ENCODE measurements at places on chromosomes 5 and 9.

DNA sequence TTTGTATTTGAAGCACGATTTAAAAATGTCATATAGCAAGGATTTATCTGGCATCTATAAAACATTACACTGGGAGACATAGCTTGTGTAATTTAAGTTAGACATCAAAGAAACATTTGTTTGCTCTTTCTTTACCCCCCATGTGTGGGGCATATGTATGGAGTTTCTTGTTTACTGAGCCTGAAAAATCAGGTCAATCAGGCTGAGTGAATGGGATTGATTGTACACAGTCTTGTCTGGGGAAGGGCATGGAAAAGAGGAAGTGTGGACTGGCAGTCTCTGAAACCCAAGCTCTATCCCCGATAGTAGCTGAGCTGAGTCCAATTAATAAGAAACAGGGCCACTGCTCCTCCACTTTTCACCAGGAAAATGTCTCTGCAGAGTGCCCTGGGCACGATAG lies 49.4 kb downstream of the SLC46A2 start:
- no peak for DNase-seq

- no peak for DNase-seq
These were observed 155.1 kb downstream of the ARSB start for GRCh38 chr5:78829811-78830527.

- no peak for DNase-seq
These were observed 195.3 kb downstream of the CACNA1B start for GRCh38 chr9:138072897-138073296.

- DNase-seq: no peak
These were observed 145.3 kb upstream of the ADCY2 start for GRCh38 chr5:7250611-7251010.

DNA sequence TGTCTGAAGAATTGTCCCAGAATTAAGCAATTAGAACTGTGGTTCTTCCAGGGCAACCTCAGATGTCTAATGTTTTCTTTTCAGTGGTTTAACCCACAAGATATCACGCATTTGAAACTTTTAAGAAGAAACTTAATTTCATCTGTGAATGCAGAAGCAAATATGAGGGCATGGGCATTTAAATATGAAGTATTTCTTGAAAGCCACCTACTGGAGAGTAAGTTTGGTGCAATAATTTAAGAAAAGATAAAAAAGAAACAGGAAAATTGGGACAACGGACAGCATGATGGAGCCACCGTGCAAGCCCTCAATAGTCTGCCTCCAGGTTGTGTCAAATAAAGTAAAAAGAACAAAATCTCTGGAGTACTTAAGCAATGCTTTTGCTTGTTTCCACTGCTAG lies 1.2 kb upstream of the CAPSL start:
- DNase-seq: no peak

GRCh38 chr5:35129921-35130485 lies 82.3 kb upstream of the AGXT2 start:
- DNase-seq: no peak

GRCh38 chr5:93607367-93608258 lies 24.6 kb downstream of the NR2F1 start:
- peak; percentile 60 for DNase-seq

DNA sequence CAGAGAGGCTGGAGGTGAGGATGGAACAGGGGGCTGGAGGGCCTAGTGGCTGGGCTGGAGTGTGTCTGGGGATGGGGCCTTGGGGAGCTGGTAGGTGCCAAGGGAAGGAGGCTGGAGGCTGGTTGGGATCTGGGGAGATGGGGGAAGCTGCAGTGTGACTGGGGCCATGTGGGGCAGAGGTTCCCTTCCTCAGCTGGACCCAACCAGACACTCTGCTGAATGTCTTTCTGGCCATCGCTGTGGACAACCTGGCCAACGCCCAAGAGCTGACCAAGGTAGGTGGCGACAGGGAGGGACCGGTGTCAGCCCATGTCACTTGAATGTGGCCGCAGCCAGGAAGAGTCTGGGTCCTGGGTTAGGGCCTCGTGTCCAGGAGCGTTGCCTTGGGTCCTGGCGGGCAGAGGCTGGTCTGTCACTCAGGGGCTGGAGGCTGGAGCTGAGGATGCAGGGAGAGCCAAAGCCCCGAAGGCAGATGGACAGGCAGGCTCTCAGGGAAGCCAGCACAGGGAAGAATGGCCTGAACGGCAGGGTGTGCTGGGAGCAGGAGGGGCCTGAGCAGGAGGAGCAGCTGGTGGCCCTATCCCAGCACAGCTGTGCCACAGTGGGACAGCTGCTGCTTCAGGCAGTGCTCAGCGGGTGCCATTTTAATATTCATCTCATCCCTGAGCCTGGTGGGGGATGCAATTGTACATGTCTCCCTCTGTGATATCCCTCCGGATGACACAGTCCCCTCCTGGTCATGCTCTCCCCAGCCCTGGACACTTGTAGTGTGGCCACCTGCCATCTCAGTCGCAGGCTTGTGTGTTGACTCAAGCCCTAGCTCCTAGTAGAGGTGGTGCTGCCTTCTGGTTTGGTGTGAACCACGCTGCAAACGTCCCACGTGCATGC lies 132.5 kb downstream of the CACNA1B start:
- no peak for DNase-seq

DNA sequence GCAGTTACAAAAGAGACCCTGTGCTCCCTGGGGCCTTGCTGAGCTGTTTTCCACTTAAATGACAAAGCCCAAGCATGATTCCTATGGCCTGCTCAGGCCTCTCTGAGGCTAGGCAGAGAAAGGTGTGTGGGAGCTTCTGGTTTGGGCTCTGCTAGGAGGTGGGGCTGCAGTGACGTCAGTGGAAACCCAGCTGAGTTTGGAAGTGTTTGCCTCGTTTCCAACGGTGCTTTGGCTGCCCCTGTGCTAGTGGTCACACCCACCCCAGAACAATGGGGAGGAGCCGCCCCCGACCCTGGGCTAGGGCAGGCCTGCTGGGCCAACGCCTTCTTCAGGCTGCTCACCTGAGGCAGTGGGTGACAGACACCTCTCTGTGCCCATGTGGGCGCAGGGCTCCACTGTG lies 10.4 kb downstream of the ANGPTL2 start:
- DNase-seq: no peak

Data from SK-N-DZ (cell line).